Activated naive CD8-positive, alpha-beta T cell treated with anti-CD3 and anti-CD28 coated beads, Interleukin-2, amount 10 ng/mL, durations not matched to agents 7 days and 5 days (primary cell): ENCODE measurements at places on chromosomes 6 and 20. TPM values are rescaled to one million over a fixed set of nuclear protein-coding genes. Genes with fewer than 3 reads are reported as not detected.
A peak's percentile ranks its signal among the peaks of the same experiment; 100 is the strongest.

The LY6G6D gene
- not detected for total RNA-seq

The POLR1C gene
- total RNA-seq = 29.7 TPM

The ADGRF4 gene
- total RNA-seq = not detected

The AVP gene
- not detected for total RNA-seq

The SAPCD1 gene
- 18.1 TPM for total RNA-seq

- peaks cover 2% of the 10 kb centered on the region for H3K36me3 ChIP-seq
- H3K27me3 ChIP-seq = peaks cover 65% of the 10 kb centered on the region
- no peak for DNase-seq
- peaks cover 7% of the 10 kb centered on the region for H3K4me1 ChIP-seq
- no peak overlapping the region for H3K4me3 ChIP-seq
Observed at GRCh38 chr20:22577515-22578220, 6.7 kb downstream of the FOXA2 start.

DNA sequence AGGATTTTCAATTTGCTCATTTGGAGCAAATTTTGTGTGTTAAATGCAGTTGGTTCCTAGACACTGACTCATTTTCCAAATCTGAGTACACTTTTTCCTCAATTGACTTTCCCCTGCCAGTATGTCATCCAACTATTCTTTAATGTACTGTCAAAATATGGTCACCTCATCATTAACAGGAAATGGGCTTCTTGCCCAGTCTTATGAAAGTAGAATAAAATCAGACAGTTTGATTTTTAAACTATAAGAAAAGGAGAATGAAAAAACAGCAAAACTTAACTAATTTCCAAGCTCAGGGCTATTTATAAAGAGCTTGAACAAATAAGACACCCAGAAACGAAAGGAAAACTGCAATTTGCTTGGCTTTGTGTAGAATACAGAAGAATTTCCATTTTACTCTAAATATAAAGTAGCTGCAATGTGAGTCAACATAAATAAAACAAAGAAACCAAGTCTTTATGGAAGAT lies 43.7 kb upstream of the RAB23 start:
- no peaks in the 10 kb centered on the region for H3K4me1 ChIP-seq
- DNase-seq = no peak
- no peaks in the 10 kb centered on the region for H3K36me3 ChIP-seq
- peaks cover 14% of the 10 kb centered on the region for H3K27me3 ChIP-seq
- H3K4me3 ChIP-seq = no peak overlapping the region

GRCh38 chr6:85185977-85186376 lies 263.9 kb upstream of the NT5E start:
- no peak overlapping the region for H3K4me3 ChIP-seq
- no peaks in the 10 kb centered on the region for H3K4me1 ChIP-seq
- no peaks in the 10 kb centered on the region for H3K27me3 ChIP-seq
- H3K27ac ChIP-seq = no peak overlapping the region
- no peak for DNase-seq

DNA sequence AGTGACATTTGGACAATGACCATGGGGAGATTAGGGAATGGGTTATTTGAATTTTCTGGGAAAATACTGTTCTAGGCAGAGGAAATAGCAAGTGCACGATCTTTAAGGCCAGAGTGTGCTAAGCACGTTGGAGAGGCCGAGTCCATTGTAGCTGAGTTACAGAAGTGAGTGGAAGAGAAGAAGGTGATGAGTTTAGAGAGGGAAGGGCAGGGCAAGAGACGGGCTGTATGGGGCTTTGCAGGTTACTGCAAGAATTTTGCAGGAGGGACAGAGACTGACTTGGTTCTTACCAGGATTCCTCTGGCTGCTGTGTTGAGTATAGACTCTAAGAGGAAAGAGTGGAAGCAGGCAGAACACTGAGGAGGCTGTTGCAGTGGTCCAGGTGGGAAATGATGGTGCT lies 1.1 kb upstream of the NCOA3 start:
- peaks cover 27% of the 10 kb centered on the region for H3K4me1 ChIP-seq
- no peak for DNase-seq
- peak overlapping the region; percentile 99 for H3K4me3 ChIP-seq
- peak overlapping the region; percentile 99 for H3K27ac ChIP-seq
- H3K27me3 ChIP-seq = no peaks in the 10 kb centered on the region

GRCh38 chr6:149903938-149904611 lies 6.2 kb upstream of the RAET1E start:
- H3K4me1 ChIP-seq = no peaks in the 10 kb centered on the region
- H3K4me3 ChIP-seq = no peak overlapping the region
- H3K27ac ChIP-seq = no peak overlapping the region
- H3K36me3 ChIP-seq = no peaks in the 10 kb centered on the region
- peaks cover 13% of the 10 kb centered on the region for H3K27me3 ChIP-seq

- peaks cover 28% of the 10 kb centered on the region for H3K4me1 ChIP-seq
- H3K36me3 ChIP-seq = peaks cover 4% of the 10 kb centered on the region
- peak within 1 kb of the TSS; percentile 92 for H3K4me3 ChIP-seq
- no peaks in the 10 kb centered on the region for H3K27me3 ChIP-seq
- H3K27ac ChIP-seq = peak within 1 kb of the TSS; percentile 93
- peak; percentile 84 for DNase-seq
Observed at GRCh38 chr20:33666293-33667244, at the start of gene ACTL10. Gene ACTL10 (plus strand): TSS chr20:33666943. CDS start chr20:33667498, 555 bp downstream.

DNA sequence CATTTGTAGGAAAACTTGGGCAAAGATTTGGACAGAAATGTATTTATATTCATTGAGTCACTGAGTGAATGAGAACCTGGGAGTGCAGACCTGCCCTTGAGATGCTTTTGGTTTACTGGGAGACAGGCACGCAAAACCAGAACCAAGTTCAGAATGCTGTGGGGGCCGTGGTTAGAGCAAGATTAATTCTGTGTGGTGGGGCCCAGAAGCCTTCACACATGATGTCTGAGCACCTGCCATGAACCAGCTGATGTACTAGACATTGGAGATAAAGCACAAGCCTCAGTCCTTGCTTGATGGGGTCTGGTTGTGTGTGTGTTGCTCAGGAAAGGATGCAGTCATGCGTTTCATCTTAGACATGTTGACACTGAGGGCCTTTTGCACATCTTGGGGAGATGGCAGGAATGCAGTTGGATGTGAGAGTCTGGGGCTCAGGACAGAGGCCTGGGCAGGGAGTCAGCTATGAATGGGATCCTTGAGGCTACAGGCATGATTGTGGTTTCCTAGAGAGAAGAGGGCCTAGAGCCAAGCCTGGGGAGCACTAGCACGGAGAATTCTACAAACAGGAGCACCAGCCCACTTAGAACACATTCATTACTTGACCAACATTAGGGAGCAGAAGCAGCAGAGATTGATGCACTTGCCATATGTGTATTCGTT lies 114.3 kb upstream of the TMEM181 start:
- no peak overlapping the region for H3K27ac ChIP-seq
- H3K36me3 ChIP-seq = peaks cover 3% of the 10 kb centered on the region
- no peak for DNase-seq

GRCh38 chr6:41306187-41306854 lies 19.8 kb upstream of the TREM1 start:
- H3K36me3 ChIP-seq = peaks cover 9% of the 10 kb centered on the region
- H3K4me3 ChIP-seq = no peak overlapping the region
- H3K27ac ChIP-seq = no peak overlapping the region
- peaks cover 18% of the 10 kb centered on the region for H3K27me3 ChIP-seq

- peaks cover 28% of the 10 kb centered on the region for H3K36me3 ChIP-seq
- no peaks in the 10 kb centered on the region for H3K27me3 ChIP-seq
- H3K4me1 ChIP-seq = peaks cover 41% of the 10 kb centered on the region
Observed at GRCh38 chr6:117677553-117678141, 2.4 kb downstream of the NUS1 start.

DNA sequence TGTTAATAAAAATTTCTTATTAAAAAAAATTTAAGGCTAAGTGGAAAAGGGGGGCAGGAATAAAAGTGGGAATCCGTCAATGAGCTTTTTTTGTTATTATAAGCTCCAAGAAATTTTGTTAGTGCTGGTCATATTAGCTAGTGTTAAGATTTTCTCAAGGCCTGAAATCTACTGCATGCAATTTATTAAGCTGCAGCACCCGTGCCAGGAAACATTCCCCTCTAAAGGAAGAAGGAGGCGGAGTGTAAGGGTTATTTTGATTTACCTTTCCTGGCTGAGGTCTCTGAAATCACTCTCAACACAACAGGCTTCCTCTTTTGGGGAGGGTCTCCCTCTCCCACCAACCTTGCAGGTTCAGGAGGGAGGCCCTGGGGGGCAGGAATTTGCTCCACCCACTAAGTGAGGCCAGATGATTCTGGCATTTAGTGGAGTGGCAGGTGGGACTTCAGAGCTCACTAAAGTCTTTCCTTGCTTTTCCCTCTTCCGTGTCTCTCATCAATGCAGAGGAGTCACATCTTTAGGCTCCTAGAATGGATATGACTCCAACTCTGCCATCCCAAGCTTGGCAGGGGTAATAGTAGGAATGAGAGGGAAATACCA lies 168.8 kb downstream of the BCAS1 start:
- H3K36me3 ChIP-seq = peaks cover 3% of the 10 kb centered on the region
- H3K27me3 ChIP-seq = no peaks in the 10 kb centered on the region
- peaks cover 44% of the 10 kb centered on the region for H3K4me1 ChIP-seq
- H3K27ac ChIP-seq = no peak overlapping the region
